ENCODE measurements at places on chromosomes 4 and X.
A peak's percentile ranks its signal among the peaks of the same experiment; 100 is the strongest.

DNA sequence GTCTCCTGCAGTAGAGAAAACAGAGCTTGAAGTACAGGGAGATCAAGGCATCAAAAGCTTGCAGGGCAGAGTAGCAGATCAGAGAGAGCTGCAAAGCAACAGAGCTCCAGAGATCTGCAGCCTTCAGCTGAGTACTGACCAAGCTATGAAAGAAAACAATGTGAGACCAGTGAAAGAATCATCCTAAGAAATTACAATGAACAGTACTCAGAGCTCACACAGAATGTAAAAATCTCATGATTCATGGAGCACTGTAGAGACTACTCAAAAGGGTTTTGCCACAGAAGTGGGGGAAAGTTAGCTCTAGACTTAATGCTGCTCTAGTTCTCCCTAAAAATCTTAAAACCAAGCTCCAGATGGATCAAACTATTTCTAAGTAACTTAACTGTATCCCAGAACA, 80.0 kb upstream of the MAB21L2 start:
- no peak for DNase-seq

DNA sequence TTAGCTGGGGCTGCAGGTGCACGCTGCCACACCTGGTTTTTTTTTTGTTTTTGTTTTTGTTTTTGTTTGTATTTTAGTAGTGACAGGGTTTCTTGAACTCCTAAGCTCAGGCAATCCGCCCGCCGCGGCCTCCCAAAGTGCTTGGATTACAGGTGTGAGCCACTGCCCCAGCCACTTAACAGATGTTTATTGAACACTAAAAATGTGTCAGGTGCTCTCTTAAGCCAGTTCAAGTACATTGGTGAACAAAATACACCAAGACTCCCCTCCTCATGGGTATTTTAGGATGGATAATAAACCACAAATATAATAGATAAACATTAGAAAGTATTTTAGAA, 69.9 kb downstream of the TRAPPC11 start:
- DNase-seq: no peak

GRCh38 chr4:5003372-5003857, 15.8 kb downstream of the CYTL1 start:
- DNase-seq: no peak

DNA sequence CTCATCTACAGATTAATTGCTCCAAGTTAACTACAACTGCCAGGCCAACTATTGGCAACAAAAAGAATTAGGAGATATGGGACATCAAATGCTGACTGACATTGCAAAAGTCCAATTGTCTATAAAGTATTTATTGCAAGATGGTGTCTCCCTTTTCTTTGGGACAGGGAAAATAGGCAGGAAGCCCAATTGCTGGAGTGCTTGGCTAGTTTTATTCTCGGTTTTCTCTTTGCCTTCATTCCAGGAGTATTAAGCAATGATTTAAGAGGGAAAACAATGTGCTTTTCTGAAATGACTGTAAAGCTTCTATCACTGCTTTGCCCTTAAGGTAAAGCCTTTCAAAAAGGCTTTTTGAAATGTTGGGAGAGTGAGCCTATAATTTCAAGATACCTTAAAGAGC, 62.8 kb upstream of the DIAPH2 start:
- DNase-seq: no peak

DNA sequence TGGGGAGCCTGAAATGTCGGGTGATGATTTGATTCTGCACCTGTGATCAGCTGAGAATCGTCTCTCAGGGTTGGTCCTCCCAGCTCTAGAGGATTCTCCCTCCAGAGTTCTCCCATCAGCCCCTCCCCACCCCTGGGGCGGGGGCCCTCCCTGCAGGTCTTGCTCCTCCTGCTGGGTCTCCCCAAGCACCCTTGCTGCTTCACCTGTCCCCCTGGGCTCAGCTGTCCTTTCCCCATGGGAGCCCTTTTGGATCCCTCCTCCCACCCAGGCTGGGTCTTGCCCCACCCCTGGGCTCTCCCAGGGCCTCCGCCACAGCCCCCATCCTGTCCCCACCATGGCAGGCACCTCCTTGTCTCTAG, 22.2 kb downstream of the PSAPL1 start:
- no peak for DNase-seq

DNA sequence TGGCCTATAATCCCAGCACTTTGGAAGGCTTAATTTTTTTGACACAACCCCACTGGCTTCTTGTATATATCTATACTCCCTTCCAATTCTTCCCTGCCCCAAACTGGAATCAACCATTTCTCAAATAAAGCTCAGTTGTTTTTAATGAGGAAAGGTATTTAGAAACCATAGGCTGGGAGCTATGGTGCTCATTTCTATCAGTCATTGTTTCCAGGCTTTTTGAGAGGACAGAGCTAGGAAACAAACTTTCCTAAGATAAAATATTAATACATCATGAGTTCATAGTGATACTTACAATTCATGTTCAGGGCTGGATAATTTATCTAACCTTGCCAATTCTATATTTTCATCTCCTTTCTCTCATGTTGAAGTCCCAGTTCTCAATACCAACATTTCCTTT, 50.3 kb downstream of the BCOR start:
- no peak for DNase-seq

DNA sequence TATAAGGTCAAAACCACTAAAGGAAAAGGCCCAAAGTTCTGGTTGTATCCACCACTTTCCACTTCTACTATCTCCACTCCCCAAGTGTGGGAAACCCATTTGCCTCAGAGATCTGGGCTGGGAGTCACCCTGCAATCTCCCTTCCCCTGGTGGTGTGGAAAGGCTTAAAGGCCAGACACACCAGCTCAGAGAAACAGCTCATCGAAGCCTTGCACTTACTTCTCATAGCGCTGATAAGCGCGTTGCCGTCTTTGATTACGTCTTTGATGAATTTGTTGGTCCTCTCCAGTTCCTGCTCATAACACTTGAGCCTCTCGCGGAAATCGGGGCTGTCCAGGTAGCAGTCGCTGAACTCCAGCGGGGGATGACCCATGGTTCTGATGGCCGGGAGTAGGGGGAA, 647 bp downstream of the OPHN1 start:
- no peak for DNase-seq

- no peak for DNase-seq
Measured at GRCh38 chr4:167290678-167291077, 56.4 kb upstream of the SPOCK3 start.

GRCh38 chrX:52424656-52425055, 55.8 kb downstream of the XAGE2 start:
- no peak for DNase-seq

DNA sequence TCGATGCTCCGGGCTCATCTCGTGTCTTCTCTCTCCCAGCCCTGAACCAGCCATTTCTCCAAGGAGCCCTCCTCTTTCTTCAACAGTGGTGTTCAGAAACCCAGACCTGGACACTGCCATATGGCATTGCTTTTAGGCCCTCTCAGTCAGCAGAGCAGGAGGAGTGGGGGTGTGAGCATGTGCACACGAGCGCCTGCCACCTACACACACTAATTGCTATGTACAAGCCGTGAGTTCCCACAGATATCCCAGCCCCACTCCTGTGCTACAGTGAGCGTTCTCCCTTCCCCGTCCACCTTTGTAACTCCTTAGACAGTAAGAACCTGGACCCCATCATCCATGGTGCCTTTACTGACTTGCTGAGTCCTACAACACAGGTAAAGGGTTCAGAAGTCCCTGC, 53.8 kb downstream of the TNIP2 start:
- peak; percentile 14 for DNase-seq

DNA sequence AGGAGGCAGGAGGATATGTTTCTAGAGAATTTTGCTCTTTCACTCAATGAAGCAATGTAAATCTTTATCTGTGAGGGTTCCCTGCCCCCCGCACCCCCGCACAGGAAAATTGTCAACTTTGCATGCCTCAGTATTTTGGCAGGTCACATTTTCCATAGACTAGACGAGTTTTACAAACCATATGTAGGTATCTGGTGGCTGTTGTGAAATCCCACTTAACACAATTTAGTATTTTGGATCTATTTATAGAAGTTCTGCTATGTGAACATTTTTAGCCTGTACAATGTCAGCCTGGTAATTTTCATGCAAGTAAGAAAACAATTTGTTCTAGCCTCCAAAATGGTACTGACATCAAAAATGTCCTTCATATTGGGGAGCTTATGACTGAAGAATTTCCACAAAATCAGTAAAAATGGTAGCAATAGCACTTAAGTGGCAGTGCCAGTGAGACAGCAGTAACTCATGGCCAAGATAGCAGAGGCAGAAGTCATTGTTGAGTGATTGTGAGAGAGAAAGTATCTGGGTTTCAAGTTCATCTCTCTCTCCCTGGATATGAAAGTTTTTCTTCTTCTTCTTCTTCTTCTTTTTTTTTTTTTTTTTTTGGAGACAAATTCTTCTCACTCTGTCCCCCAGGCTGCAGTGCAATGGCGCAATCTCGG, 12.4 kb upstream of the FRYL start:
- DNase-seq: no peak

DNA sequence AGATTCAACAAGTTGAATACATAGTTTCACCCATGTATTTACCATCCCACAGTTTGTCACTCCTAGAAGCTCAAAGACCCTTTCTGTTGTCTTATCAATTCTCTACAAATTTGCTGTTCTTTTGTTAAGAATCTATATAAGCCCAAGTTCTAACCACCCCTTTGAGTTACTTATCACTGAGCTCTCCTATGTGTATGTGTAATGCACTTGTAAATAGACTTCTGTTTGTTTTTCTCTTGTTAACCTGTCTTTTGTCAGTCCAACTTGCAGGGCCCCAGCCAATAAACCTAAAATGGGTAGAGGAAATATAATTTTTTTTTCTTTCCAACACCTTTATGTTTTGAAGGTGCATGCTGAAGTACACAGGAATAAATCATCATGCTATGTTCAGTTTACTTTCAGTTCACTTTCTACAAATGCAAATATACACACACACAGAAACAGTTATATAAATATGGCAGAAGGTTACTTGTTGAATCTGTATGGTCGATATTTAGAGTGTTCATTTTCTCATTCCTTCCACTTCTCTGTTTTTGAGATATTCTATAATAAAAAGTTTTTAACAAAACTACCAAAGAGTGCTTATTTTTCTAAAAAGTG, 22.3 kb upstream of the CLOCK start:
- DNase-seq: no peak

- DNase-seq: no peak
Measured at GRCh38 chr4:184283659-184284335, 66.1 kb upstream of the ENPP6 start.

DNA sequence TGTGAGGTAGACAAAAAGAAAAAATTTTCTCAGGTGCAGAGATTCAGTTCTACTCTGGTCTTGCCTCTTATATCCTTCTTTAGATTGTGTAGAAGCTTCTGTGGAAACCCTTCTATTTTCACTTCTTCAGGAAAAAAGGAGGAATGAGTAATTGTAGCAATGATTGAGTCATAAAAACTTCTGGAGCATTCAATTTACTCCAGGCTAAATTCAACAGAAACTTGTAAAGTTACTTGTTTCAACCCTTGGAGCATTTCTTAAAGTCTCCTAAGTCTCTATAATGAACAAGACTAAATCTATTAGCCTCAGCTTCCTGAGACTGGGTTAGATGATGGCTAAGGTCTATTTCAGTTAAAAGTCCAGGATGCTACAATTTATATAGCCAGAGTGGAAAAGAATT, 29.9 kb downstream of the BOD1L1 start:
- no peak for DNase-seq

DNA sequence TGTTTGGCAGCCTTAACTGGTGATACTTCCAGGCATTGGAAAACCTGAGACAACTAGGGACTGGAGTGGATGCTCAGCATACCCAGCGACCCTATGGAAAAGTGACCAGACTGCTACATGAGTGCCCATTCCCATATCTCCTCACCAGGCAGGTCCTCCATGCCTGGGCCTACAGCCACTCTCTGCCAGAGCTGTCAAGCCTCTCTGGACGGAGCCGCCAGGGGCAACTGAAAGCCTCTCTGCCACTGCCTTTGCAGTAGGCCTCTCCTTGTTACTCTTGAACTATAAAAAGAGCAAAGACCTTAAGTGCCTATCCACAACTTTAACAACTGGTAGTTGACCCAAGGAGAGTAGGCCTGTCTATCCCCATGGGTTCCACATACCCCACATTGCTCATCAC, 20.2 kb upstream of the FAAH2 start:
- no peak for DNase-seq

DNA sequence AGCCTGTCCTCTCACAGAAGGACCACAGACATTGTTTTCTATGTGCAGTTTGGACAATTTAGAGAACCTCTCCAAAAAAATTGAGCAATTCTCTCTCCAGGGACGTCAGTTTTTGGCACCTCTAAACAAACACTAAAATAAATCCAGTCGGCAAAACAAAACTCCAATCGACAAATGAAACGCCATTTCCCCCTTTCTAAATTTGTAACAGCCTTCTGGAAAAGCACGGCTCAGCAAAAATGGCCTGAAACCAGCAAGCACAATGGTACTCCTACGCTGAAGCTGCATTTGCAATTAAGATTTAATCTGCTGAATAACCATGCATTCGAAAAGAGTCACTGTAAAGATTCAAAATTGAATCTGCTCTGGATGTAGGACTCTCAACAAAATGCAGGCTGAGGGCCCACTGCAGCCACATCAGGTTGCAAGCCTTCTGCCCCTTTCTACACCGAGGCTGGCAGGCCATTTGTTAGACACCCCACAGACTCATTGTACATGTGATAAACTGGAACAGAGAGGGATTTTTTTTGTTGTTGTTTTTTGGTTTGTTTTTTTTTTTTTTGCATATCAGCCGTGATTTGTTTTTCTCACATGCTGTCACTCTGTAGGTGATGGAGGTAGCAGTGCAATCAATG, 79.9 kb upstream of the MAP3K15 start:
- no peak for DNase-seq

DNA sequence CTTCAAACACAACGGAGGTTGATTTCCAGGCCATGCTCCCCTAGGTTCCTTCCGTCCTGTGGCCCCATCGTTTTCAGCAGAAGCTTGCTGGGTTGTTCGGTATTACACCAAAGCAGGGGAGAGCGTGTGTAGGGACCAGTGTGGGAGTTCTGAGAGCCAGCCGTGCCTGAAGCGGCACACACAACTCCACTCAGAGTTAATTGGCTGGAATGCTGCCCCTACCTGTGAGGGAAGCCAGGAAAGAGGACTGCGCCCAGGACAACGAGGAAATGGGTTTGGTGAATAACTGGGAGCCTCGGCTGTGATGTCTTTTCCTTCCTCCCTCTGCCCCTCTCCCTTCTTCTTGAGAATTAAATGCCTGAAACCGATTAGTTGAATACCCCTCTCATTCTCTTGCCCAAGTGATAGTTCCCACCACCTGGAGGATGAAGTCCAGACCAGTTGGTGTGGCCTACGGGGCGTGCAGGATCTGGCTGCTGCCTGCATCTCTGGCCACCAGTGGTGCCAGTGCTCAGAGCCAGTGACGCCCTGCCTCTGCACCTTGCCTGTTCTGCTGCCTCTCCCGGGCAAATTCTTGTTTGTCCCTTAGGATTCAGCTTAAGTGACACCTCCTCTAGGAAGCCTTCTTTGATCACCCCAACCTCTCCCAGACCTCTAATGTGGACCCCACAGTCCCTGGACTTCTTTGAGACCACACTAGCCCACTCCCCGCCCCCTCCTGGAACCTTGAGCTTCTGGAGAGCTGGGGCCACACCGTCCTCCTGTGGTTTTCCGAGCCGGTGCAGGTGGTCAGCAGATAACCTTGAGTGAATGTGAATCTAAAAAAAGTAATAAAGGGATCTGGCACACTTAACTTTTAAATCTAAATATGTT, 33.6 kb downstream of the TBC1D14 start:
- DNase-seq: no peak

- no peak for DNase-seq
Measured at GRCh38 chrX:80430826-80431504, 10.7 kb downstream of the TENT5D start.
